ENCODE measurements at places on chromosomes 7 and 10.

GRCh38 chr10:20117471-20117870 lies 301.2 kb downstream of the PLXDC2 start:
- DNase-seq, result no peak

GRCh38 chr7:97971120-97971989 lies 18.6 kb downstream of the OCM2 start:
- DNase-seq, result peak; percentile 29

- DNase-seq, result no peak
Observed at GRCh38 chr7:25652366-25652765, 424.1 kb upstream of the NPVF start.

GRCh38 chr7:36966636-36967035 lies 242.3 kb upstream of the AOAH start:
- no peak for DNase-seq

- DNase-seq, result peak; percentile 82
Observed at GRCh38 chr7:68269405-68269804, 1272.8 kb downstream of the TYW1 start.

Measured in hepatocyte (in vitro differentiated cells).